ENCODE measurements at places on chromosomes 2 and 18.

- DNase-seq = no peak
Observed at GRCh38 chr2:61238219-61239012, 76.4 kb downstream of the C2orf74 start.

DNA sequence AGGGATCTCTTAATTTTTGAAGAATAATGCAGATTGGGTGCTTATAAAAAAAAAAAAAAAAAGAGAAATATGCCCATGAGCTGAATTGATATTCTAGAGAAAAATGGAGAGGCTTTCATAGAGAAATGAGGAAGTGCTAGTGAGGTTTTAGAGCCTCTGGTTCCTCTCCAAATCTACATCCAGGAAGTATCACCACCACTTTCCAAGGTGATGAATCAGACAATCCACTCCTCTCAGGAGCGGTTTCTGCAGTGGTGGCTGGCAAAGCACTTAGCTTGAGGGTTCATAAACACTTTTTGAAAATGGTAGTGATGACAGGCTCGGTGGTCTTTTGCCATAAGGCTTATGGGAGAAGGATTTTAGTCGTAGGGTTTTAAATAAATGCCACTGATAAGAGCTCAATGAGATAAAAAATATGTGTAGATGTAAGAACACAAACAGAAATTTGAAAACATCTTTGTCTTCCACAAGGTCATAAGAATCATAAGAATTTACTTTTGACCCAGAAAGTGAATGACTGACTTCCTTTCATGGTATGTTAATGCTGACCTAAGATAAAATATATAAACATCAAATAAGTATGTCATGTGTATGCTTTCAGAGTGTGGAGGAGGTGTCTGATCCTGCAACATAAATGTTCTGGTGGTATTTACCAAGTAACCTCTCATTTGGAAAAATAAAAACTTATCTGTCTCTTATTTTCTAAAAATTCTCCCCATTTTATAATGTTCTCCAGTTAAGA lies 42.1 kb upstream of the DSG1 start:
- DNase-seq = no peak

DNA sequence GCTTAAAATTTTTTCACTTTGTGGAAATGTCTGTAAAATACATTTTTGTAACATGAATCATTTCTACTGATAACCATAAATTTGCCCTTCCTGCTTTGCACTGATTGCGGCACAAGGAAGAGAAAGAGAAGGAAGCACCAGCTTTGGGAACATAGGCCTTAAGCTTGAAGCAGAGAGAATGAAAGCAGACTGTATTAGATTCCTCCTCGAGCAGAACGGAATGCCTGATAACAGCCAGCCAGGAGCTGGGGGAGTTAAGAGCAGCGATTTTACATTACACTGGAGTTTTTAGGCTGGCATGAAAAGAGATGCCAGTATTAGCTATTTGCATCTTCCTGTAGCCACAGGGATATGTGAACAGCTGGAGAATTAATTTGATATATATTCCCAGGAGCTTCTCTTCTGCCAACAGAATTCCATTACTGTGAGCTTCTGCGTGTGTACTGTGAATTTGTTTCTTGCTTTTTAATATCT lies 33.5 kb downstream of the CRIM1 start:
- DNase-seq = peak; percentile 69

DNA sequence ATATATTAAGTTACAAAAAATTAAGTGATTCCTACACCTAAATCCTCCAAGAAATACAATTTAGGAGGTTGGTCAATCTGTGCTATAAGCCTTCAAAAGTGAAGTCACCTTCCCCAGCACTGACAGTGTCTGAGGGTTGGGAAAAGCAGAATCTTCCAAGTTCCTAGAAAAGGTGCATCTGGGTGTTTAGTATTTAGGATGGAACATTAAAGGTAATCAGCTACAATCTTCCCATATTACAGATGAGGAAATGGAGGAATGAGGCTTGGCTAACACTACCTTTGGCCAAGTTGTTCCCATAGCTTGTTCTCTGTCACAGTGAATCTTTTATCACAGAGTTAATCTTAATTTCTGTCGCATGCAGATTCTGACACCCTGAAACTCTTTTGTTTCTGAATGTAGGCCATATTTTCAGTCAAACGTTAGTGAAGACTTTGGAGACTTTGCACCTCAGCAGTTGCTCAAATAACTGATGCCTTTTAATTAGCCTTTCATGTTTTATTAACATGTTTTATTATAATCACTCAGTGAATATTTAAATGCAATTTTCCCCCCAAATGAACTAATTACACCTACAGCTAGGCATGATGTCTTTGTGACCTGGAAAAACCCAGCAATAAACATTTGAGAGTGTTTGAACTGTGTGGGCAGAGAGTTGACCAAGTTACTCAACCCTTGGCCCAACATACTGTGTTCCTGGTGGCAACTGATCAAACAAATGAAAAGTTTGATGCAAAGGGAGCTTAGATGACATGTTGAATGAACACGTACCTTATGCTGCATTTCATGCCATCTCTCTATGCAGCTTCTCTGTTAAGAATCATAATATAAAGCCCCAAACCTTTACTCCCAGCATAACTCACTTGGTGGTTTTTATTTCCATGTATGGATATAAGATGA lies 17.6 kb downstream of the FN1 start:
- DNase-seq = no peak

DNA sequence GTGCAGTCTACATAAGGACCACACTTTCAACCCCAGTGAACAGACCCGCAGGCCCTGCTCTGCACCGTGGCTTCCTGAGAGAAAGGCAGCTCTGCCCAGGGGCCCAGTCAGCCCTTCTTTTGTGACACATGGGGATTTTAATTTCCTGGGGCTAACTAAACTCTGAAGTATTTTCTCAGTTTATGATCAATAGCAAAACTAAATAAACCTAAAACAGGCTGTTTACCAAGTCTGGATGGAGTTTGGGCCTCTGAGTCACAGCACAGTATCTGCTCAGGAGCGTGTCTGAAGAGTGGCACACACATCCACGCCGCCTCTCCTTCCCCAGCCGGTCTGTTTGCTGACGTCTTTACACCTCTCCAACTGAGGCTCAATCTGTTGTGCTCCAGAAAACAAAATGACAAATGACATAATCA lies 72.3 kb downstream of the LDLRAD4 start:
- DNase-seq = no peak

DNA sequence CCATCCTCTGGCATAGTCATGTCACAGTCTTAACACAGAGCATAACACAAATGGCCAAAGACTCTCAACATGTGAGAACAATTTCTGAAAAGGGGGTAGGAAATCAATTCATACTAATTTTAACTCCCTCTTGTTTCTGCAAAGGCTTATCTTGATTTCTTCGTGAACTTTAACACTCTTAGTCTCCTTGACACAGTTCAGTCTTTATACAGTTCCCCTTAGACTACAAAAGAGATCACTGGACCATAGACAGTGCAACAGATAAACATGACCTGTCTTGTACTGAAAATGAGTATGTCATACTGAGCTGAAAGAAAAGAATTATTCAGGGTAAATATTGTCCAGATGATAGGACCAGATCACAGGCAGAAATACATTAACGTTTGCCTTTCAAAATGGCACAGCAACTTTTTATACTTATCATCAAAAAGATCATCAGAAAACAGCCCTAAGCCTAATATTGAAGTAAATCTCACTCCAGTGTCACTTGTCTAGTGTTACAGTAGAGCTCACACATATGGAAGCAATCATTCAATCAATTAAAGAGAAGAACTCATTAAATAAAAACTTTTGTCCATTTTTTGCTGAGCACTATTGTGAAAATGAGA lies 56.4 kb upstream of the VRK2 start:
- no peak for DNase-seq

DNA sequence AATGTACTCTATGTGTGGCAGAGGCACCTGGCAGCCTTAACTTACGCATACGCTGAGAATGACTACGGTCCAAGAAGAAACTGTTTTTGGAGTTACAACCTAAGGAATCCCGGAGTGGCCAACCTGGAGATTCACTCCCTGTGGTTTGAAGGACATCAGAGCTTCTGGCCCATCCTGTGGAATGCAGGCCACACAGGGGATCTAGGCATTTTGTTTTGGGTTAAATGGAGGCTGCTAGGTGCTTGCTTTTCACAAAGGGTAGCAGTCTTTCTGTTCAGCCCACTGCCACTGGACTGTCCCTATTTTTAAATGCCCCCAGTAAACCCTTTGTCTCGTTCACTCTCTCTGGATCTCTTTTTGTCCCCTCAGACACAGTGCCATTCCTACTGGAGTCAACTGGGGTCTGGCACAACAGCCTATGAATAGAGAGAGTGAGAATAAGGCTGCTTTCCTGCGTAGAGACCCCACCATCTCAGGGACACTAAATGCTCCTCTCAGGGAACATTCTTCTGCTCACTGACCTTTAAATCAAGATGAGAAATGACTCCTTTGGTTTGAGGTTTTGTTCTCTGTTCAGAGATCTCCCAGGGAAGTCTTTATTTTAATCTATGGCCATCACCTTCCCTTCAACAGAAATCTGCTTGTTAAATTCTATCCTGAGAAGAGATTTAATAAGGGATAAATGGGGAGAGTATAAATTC lies 124.9 kb downstream of the B3GNT2 start:
- no peak for DNase-seq

- no peak for DNase-seq
Observed at GRCh38 chr2:57461624-57462023, 585.0 kb upstream of the VRK2 start.

DNA sequence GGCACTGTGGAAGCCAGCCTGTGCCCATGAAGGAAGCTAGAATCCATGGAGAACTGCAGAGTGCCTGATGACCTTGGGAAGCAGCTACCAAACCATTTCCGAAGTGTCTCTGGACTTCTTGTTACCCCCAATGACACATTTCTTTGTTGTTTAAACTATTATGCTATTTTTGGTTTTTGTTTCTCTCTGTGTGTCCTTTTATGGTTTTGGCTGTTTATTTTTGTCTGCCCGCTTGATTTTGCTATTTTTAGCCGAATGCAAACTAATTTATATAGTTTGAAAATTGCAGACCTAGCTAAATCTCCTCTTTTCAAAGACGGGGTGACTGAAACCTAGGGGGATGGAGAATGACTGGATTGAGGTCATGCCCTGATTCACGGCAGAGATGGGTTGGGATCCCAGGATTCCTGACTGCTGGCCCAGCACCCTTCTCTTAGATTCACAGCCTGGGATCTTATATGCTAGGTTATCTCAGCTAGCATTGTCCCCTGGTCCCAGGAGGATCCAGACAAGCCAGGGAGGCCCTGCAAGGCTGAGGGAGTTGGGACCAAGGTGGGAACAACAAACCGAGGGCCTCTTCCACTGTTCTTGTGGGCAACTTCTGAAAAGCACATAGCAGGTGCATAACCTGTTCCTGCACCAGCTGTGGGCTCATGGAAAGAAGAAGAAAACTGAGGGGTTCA lies 116.3 kb upstream of the HAAO start:
- DNase-seq = no peak

- DNase-seq = no peak
Observed at GRCh38 chr2:242011516-242011915, 142.0 kb downstream of the RTP5 start.

GRCh38 chr2:183072177-183072576 lies 6.4 kb upstream of the DUSP19 start:
- no peak for DNase-seq

- DNase-seq = peak; percentile 96
Observed at GRCh38 chr2:199228887-199229819, 228.6 kb downstream of the SATB2 start.

- no peak for DNase-seq
Observed at GRCh38 chr2:228401065-228401912, 219.8 kb upstream of the SPHKAP start.

DNA sequence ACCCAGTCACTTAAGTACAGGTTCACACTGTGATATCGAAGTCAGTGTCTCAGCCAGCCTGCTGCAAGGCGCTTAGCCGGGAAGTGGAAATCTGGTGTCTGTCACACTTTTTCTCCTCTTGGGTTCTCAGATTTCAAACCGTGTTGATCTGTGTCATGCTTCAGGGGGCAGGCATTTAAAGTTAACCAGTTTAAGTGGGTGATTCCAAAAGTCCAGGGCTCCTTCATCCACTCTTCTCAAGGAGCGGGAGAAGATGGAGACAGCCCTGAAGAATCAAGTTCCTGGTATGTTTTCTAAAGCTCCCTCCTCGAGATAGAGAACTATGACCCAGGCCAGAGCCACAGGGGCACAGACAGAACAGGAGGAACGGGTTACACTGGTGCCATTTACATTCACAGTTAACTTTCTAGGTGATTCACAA lies 331.7 kb downstream of the GBX2 start:
- DNase-seq = no peak

GRCh38 chr18:10410472-10411308 lies 43.7 kb upstream of the APCDD1 start:
- no peak for DNase-seq

DNA sequence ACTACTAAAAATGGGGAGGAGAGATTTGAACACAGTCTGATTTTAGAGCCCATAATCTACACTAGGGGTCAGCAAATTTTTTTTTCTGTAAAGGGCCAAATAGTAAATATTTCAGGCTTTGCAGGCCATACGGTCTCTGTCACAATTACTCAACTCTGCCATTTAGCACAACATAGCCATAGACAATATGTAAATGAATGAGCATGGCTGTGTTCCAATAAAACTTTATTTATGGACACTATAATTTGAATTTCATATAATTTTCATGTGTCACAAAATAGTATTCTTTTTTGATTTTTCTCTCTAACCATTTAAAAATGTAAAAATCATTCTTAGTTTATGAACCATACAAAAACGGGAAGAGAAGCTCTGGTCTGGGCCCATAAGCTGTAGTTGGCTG lies 309.4 kb downstream of the GPD2 start:
- no peak for DNase-seq

DNA sequence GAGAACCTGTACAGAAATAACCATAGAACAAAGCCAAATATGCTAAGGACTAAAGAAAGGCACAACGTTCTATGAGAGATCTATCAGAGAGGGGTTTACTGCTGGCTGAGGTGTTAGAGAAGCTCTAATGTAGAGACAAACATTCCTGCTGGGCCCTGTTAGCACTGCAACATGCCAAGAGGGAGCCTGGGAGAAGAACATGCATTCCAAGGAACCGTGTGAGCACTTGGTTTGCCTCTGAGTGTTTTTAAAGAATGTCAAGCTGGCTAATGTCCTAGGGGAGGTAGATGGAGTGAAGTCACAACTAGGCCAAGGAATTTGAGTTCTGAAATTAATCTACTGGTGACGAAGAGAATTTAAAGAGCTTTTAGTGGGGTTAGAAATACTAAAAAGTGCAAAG lies 384.3 kb upstream of the LYPD1 start:
- peak; percentile 75 for DNase-seq

- no peak for DNase-seq
Observed at GRCh38 chr2:64650722-64651338, 2.9 kb downstream of the SERTAD2 start.

DNA sequence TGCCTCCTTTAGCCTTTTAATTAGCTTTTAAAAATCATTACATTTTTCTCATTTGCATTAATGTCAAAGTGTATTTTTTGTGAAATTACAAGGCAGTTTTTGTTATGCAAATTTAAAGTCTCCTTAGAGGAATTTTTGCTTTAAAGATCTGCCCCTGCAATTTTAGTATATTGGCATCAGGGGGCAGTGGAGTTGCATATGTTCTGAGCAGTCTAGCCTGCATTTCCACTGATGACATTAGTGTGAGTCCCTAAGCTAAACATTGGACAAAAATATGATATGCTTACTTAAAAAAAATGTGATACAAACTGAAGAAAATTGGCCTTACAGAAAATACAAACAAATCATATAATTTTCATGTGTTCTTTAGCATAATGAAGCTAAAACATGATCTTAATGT lies 426.5 kb downstream of the SLC4A3 start:
- no peak for DNase-seq
